ENCODE measurements at places on chromosomes 5 and 9. TPM values are rescaled to one million over a fixed set of nuclear protein-coding genes. Genes with fewer than 3 reads are reported as not detected.

- DNase-seq: no peak
- H3K36me3 ChIP-seq: no peaks in the 10 kb centered on the region
- no peak overlapping the region for H3K4me3 ChIP-seq
- no peak overlapping the region for H3K27ac ChIP-seq
Measured at GRCh38 chr9:38292480-38292879, 100.0 kb upstream of the ALDH1B1 start.

DNA sequence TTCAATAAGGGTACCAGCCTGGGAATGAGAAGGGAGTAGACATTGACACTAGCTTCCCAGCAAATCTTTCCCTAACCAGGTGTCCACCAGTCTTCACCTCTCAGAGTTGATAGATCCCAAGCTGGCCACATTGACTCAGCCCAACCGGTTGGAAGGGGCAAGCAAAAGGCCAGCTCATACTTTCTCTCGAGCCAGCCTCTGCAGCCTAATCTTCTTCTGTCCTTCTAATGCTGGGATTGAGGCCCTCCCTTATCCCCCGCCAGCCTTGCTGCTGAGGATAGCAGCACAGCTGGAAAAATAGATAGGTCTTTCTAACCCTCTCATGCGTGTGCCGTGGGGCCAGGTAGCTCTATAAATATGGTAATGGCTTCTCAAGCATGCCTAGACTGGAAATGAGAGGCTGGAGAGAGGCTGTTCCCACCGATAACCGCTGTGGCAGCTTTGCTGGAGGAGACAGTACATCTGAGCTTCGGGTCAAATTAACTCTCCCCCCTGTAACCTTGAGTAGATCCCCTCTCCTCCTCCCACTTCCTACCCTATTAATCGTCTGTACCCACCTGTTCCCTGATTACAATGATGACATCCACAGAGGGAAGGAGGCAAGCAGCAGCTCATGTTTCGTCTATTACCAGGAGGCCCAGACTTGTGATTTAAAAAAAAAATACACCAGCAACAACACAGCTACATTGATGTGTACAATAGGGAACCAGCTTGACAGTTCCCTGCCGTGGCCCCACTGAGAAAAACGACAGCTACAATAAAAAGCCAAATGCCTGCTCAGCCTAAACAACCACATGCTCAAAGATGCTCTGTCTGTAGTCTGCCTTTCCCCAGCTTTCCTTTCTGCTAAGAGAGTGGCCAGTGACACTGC is 219.9 kb upstream of the BRINP1 start:
- H3K27ac ChIP-seq: no peak overlapping the region
- DNase-seq: no peak
- no peaks in the 10 kb centered on the region for H3K36me3 ChIP-seq
- no peak overlapping the region for H3K4me3 ChIP-seq
- H3K27me3 ChIP-seq: no peaks in the 10 kb centered on the region

DNA sequence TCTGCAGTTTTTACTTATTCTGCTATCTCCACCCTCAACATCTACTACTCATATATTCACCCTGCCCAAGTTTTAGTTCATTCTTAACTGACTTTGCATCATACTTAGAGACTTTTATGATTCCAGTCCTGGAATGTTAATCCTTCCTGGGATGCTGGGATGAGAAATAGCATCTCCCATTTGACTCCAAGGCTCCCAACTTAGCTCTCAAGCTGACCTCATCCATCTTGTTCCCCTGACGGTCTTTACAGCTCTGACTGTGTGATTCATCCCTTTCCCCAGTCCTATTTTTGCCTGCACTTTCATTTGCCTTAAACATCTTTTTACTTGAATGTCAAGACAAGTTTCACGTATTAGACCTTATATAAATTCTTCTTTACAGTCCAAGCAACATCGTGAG is 297.8 kb downstream of the EPB41L4A start:
- no peak for DNase-seq
- no peak overlapping the region for H3K4me3 ChIP-seq
- H3K27ac ChIP-seq: no peak overlapping the region
- peaks cover 2% of the 10 kb centered on the region for H3K4me1 ChIP-seq
- H3K27me3 ChIP-seq: no peaks in the 10 kb centered on the region
- H3K36me3 ChIP-seq: no peaks in the 10 kb centered on the region

DNA sequence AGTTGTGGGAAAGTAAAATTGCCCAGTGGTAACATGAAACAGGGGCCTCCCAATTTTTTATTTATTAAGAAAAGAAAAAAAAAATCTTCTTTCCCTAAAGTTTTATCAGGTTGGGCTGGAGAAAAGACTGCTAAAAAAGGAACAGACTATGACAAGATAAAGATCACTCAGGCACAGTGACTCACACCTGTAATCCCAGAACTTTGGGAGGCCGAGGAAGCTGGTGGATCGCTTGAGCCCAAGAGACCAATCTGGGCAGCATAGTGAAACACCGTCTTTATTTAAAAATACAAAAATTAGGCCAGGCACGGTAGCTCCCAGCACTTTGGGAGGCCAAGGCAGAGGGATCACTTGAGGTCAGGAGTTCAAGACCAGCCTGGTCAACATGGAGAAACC is 312.5 kb downstream of the CETN3 start:
- no peaks in the 10 kb centered on the region for H3K4me1 ChIP-seq
- H3K36me3 ChIP-seq: no peaks in the 10 kb centered on the region
- H3K4me3 ChIP-seq: no peak overlapping the region

- peaks cover 5% of the 10 kb centered on the region for H3K36me3 ChIP-seq
- DNase-seq: no peak
- H3K4me3 ChIP-seq: no peak overlapping the region
- no peaks in the 10 kb centered on the region for H3K27me3 ChIP-seq
Measured at GRCh38 chr9:130129432-130130061, 42.7 kb upstream of the NCS1 start.

DNA sequence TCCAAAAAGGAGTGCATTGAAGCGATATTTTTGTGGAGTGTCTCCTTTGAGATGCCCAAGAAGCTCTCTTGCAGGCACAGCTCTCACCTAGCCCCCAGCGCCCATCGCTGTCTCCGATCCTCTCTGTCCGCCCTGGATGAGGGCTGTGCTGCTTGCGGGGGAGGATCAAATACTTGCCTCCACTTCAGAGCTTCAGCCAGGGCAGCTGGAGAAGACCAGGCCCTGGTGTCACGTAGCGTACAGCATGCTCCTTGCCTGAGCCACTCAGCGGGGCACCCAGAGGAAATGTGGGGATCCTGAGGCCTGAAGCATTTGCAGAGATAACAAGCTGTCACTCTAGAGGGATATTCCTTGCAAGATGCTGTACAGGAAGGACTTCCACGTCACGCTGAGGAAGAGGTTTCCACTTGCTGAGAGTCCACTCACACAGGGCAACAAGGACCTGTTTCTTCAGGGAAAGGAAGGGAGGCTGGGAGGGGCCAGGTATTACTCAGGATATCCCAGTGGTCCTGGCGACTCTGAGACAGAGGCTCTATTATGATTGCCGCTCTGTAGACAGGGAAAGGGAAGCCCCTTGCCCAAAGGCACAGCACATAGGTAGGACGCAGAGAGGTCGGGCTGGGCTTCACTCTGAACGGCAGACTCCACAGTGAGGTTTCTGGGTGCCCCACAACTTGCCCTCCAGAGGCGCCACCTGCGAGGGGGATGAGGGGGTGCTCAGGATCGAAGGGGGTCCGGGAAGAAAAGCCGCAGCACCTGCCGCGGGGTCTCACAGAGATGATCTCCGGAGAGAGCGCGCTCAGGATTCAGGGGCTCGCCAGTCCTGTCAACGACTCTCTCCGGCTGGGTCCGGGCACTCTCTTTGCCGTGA is 64.0 kb downstream of the CRB2 start:
- no peaks in the 10 kb centered on the region for H3K4me1 ChIP-seq
- no peaks in the 10 kb centered on the region for H3K27me3 ChIP-seq
- peak; percentile 14 for DNase-seq
- H3K36me3 ChIP-seq: peaks cover 12% of the 10 kb centered on the region

The EIF4E1B gene
- not detected for total RNA-seq

DNA sequence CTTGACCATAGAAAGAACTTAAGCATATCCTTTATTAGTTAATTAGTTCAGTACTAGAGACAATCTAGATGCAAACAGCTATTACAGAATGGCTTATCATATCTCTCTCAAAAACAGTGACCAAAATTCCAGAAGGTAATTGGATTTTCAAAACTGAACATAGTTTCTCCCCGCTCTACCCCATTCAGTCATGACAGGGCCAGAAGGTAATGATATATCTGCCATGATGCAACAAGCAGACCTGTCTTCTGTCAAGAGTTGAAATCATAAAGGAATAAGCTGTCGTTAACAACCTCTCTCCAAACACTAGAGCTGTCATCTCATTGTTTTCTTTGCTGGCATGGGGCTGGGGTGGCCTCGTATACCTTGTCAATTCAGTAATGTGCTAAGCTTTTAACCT is 200.5 kb upstream of the POU5F2 start:
- no peaks in the 10 kb centered on the region for H3K27me3 ChIP-seq
- no peak overlapping the region for H3K4me3 ChIP-seq
- H3K27ac ChIP-seq: no peak overlapping the region
- no peaks in the 10 kb centered on the region for H3K36me3 ChIP-seq
- no peaks in the 10 kb centered on the region for H3K4me1 ChIP-seq

DNA sequence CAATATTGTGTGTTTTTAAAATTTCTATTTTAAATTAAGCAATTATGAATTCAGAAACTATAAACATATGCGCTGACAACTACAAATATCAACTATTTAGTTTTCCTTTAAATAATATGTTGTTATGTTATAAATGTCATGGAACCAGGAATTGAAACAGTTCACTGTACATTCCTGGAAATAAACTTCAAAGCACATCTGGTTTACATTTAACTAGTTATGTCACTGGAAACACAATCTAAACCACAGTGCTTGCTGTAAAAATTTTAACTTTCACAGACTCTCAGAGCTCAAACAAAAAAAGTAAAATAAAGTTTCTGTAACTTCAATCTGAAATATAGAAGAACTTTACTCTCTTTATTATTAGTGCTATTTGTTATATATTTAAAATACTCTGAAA is 179.2 kb downstream of the FBN2 start:
- H3K36me3 ChIP-seq: no peaks in the 10 kb centered on the region
- DNase-seq: no peak
- H3K27me3 ChIP-seq: no peaks in the 10 kb centered on the region

GRCh38 chr5:155616779-155617392 is 603.3 kb downstream of the KIF4B start:
- no peaks in the 10 kb centered on the region for H3K4me1 ChIP-seq
- no peak overlapping the region for H3K27ac ChIP-seq
- no peaks in the 10 kb centered on the region for H3K27me3 ChIP-seq
- H3K4me3 ChIP-seq: no peak overlapping the region
- no peak for DNase-seq
- H3K36me3 ChIP-seq: no peaks in the 10 kb centered on the region

DNA sequence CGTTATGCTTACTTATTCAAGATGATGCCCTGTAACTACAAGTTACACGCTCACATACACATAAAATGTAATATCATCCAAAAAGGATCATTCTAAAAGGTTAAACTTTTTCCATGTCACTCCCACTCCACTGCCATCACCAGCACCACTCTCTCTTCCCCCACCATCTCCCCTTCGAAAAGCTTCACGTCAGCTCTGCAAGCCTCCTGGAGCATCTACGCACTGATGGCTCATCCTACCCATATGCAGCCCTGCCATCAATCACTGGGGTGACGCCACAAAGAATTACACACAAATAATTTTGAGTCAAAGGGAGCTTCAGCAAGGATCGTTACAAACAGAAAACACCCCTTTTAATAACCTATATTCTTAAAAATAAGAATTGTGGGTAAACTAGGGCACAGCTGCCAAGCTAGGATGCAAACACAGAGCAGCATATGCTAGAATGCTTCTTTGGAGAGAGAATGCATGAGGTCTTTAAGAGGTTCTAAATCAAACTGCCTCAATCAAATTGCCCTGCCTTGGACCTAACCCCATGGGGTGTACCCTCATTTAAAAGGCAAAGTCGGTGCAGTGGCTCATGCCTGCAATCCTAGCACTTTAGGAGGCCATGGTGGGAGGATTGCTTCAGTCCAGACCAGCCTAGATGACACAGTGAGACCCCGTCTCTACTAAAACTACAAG is 56.1 kb downstream of the SHB start:
- no peaks in the 10 kb centered on the region for H3K27me3 ChIP-seq
- no peak for DNase-seq
- no peaks in the 10 kb centered on the region for H3K36me3 ChIP-seq
- H3K4me3 ChIP-seq: no peak overlapping the region

DNA sequence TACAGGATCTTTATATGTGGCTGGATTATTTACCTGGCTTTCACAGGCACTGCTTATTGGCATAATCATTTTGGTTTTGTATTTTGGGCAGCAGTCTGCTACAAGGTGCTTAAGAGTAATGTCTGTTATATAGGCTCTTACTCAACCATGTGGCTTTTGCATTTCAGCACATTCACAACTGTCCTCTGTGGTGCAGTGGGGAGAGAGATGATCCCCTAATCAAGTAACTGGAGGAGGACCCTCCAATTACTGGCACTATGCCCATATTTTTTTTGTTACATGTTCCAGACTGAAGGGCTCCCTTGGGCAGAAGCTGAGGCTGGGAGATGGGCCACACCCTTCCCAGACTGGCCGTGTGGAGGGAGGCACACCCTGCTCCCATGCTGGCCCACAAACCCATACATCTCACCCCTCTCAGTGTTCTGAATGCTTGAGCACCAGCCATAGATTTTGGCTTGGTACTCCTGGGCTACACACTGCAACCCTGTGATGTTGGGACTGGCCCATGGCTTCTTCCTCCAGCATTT is 173.5 kb downstream of the FAM174A start:
- no peaks in the 10 kb centered on the region for H3K27me3 ChIP-seq
- DNase-seq: no peak
- no peak overlapping the region for H3K4me3 ChIP-seq
- H3K27ac ChIP-seq: no peak overlapping the region

DNA sequence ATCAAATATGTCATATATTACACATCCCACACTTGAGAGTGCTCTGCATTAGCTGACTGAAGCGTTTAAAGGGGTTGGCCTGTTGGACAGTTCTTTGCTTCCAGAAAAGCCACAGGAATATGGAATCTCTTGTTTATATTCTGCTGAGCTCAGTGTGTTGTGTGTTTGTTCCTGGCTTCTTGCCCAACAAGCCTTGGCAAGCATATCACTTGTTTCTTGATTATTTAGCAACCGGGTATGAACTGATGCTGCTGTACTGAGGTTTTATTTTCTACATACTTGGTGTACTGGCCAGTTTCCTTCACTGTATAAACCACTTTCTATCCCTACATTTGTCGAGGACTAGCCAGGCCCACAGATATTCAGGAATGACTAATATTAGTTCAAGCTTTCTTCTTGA is 378.9 kb downstream of the KCTD16 start:
- H3K4me1 ChIP-seq: no peaks in the 10 kb centered on the region
- no peak overlapping the region for H3K27ac ChIP-seq
- no peaks in the 10 kb centered on the region for H3K36me3 ChIP-seq
- no peak overlapping the region for H3K4me3 ChIP-seq
- no peaks in the 10 kb centered on the region for H3K27me3 ChIP-seq

DNA sequence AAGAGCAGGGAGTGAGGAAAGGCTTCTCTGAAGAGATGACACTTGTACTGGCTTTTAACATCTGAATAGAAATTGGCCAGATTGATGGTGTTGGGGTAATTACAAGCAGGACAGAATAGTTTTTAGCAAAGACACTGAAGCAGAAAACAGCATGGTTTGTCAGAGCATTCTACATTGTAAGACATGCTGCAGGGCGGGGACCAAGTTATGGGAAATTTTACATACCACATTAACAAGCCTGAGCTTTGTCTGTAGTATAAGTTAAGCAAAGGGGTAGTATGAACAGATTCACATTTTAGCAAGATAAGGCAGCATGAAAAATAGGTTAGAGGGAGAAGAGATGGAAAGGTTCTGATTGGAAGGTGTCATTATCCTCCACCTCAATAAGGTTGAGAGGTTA is 66.5 kb downstream of the JMY start:
- DNase-seq: no peak
- H3K4me3 ChIP-seq: no peak overlapping the region
- H3K27me3 ChIP-seq: no peaks in the 10 kb centered on the region
- H3K4me1 ChIP-seq: no peaks in the 10 kb centered on the region
- H3K36me3 ChIP-seq: peaks cover 58% of the 10 kb centered on the region
